ENCODE measurements at places on chromosomes 2 and 18.

DNA sequence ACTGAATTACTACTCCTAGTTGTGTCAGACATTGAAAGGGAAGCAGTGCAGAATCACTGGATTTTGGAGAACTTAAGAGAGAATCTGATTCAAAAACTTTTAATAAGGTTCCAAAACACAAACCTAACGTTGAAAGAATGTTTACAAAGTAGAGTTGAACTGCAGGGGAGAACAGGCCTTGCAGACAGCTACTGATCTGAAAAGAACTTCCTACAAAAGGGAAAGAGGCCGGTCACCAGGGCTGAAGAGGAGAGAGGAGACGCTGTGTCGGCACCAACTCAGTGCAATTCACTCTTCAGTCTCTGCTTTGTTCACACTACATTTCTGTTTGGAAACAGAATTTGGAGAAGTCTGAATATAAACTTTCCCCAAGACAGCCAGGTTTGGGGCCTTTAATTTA, 124.0 kb downstream of the GAREM1 start:
- DNase-seq: no peak

DNA sequence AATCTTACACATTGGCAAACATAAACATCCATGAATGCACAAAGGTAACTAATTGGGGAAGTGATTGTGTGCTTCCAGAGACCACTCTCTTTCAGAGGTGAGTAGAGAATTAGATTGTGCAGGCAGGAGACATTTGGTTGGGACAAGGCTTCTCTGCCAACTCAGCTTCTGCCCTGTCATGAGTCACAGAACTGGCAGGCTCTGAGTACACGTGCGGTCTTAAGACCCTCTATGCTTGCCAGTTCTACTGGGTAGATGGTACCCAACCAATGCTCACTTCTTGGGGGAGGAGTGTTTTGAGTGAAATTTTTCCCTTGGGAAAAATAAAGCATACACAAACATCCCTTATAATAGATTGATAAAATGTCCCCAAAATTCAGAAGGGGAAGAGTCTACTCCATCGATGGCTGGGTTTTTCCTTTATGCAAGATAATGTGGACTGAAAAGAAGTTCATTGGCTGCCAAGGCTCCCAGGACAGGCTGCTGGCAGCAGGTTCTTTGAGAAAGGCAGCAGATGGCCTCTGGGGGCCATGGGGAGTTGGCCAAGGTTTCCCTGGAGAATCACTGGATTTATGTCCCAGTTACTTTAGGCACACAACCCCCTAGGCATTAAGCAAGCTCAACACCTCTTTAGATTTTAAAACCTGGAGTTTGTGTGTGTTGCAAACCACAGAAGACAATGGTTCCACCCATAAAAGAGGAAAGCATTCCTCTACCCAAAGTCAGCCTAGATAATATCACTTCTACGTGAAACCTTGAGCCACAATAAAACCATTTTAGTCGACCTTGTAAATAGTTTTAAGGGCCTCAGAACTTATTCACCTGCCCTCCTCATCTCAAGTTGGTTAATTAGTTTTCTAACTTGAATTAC, 417.0 kb downstream of the TXNL1 start:
- DNase-seq: no peak

- no peak for DNase-seq
Observed at GRCh38 chr18:63016270-63016669, 300.9 kb downstream of the PHLPP1 start.

DNA sequence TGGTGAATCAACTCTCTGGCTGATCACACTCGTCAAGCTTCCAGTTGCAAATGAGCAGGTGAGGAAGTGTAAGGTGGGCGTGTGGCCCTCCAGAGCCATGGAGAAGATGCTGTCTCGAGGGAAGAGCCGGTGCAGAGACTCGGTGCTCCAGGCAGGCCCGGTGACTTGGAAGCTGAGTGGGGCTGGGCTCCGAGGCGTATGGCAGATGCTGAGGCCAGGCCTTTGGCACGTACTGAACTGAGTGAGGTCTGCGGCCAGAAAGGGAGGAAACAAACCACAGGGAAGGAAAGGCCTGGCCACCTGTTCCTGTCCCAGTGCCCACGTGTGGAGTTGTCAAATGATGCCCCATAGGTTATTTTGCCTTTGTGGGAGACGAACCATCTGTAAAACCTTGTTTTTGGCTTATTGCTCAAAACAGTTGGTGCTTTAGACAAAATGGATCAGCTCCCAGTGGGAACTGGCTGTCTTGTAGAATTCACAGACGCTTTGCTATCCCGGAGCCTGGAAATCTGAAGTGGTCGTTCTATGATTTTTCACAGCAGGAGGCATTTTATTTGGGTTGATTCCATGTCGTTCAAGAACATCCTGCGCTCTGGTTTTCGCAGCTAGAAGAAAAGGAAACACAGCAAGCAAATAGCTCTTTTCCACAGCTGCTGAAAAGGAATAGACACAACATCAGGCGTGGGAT, 117.5 kb upstream of the TMEM18 start:
- DNase-seq: peak; percentile 43

- no peak for DNase-seq
Observed at GRCh38 chr18:30342675-30343074, 699.9 kb downstream of the DSC3 start.

- DNase-seq: peak; percentile 83
Observed at GRCh38 chr18:35458677-35459441, 38.9 kb downstream of the INO80C start.

- DNase-seq: no peak
Observed at GRCh38 chr2:47403609-47404193, 745 bp downstream of the MSH2 start.

DNA sequence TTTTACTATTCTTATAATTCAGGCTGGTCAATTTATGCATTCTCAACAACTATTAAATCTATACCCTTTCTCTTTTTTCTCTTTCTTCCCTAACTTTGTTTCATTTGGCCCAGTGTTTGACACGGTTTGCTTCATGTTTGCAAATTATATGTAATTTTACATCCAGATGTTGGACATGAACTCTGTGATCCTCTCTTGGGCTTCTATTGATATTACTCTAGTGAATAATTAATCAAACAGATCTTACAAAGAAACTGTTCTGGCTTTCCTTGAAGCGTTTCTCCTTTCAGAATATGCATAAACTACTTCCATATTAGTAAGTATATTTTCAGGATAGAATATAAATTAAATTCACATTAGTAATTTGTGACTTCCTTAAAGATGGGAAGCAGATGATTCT, 225.1 kb upstream of the TMEFF2 start:
- DNase-seq: no peak

DNA sequence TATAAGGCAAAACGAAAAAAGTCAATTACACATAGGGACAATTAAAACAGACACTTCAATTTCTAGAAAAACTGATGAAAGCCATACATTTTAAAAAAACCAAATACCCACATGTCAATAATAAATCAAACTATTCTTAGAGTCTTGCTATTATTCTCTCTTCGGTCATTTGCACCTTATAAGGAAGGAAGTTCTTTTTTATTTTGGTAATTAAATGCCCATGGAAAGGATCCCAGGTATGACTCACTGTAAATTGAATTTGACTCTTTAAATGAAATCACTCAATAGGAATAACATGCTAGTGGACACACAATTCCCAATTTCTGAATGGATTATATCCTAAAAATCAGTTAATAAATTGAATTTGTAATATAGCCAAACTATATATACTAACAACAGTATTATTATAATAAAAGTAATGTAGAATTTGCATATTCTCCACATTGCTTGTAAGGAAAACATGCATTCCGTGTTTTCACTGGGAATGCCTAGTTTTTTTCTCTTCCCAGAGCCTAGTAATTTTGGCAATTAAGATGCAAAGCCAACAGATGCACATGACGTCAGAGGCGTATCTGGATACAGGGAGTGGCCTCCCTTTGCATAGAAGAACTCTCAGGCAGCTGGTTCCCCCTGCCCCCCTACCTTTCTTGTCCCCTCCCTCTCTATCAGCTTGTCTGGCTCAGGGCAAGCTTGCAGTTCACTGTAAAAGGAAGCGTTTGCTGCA, 153.5 kb upstream of the PGAP1 start:
- no peak for DNase-seq

- DNase-seq: peak; percentile 67
Observed at GRCh38 chr18:44803019-44803650, 122.4 kb downstream of the SETBP1 start.

GRCh38 chr2:84888401-84889276, 7.8 kb upstream of the TRABD2A start:
- peak; percentile 59 for DNase-seq

DNA sequence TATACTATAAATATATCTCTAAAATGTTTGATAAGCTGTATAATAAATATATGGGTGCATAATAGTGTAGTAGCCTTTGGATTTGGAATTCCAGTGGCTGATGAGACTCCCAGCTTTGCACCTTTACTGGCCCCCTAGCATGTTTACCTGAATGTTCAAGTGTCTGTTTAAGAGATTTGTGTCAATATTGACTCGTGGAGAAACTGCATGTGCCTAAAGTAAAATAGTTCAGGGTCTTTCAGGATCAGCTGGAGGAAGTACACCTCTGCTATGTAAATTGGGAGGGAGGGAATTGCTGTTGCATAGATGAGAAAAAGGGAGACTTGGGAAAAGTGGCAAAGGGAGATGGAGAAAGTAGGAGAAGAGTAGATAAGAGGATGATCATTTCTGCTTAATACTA, 23.9 kb downstream of the ME2 start:
- no peak for DNase-seq

GRCh38 chr2:239897596-239898235, 127.4 kb downstream of the NDUFA10 start:
- peak; percentile 23 for DNase-seq

DNA sequence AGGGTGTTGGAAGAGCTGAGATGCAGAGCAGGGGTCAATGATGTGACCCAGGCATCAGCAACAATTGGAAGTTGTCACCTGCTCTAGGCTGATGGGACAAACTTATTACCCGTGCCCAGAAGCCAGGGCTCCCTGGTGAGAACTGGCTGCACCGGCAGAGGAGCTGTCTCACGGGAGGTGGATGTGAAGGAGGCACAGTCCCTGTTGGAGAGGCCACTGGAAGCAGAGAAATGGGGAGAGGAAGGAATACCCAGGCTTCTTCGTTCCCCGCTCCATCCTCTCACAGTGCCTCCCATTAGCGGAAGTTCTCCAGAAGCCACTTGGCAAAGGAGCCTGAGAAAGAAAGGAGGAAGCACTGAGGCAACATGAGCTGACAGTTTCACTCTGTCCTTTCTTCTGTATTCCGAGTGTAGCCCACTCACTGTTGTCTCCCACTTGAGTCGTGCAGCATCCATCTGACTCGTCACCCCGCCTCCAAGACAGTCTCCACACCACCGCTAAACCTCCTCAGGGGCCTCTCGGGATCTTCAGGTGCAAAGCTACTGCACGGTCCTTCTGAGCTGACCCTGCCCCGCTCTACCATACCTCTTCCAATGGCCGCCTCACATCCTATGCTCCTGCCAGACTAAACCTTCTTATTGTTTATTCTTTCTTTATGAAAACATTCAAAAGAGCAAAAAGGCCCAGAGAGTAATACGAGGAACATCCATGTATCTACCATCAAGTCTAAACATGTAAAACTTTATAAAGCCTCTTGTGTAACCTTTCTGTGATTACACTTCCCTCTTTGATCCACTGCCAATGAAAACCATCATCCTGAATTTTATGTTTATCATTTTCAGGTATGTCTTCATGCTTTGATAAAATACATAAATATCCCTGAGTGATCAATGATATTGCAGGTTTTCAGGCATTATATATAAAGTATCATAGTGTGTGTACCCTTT, 19.1 kb upstream of the AFTPH start:
- DNase-seq: no peak

DNA sequence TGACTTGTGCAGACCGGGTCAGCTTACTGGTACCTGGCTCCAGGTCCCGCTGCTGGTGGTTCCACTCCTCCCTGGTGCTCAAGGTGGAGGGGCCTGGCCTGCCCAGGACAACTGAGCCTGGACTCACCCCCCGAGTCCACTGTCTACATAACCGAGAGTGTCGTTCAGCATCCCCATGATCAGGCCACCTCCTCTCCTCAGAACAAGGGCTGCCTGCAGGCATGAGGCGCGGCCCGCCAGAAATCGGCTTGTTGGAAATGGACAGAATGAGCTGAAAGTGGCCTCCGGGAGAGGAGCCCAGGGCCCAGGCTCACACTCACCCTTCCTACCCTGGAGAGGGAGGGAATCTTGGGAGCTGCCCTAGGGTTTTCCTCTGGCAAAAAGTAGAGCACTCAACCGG, 38.9 kb upstream of the OTOF start:
- no peak for DNase-seq

- peak; percentile 76 for DNase-seq
Observed at GRCh38 chr18:36711813-36712444, 116.9 kb downstream of the TPGS2 start.

- no peak for DNase-seq
Observed at GRCh38 chr2:21415234-21415633, 291.5 kb downstream of the TDRD15 start.

DNA sequence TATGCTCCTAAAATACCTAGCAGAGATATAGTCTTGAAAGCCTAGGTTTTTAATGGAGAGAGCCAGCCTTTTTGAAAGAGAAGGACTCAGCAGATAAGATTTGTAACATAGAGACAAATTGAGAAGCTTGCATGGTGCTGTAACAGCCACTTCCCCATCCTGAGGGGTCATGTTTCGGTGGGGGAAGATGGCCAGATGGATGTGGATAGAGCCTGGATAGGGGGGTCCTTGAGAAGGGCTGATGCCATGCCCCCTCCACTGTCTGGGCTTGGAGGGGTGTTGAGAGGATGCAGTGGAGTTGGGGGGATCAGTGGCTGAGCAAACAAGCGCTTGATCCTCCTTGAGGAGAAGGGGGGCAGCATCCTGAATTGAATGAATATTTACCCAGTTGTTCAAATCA, 178.0 kb upstream of the HS6ST1 start:
- DNase-seq: no peak

GRCh38 chr2:80854831-80855230, 550.3 kb upstream of the LRRTM1 start:
- no peak for DNase-seq
